ENCODE measurements at places on chromosomes 4 and X.
A peak's percentile ranks its signal among the peaks of the same experiment; 100 is the strongest.

- no peak for DNase-seq
Measured at GRCh38 chrX:138270931-138271330, 440.6 kb downstream of the FGF13 start.

DNA sequence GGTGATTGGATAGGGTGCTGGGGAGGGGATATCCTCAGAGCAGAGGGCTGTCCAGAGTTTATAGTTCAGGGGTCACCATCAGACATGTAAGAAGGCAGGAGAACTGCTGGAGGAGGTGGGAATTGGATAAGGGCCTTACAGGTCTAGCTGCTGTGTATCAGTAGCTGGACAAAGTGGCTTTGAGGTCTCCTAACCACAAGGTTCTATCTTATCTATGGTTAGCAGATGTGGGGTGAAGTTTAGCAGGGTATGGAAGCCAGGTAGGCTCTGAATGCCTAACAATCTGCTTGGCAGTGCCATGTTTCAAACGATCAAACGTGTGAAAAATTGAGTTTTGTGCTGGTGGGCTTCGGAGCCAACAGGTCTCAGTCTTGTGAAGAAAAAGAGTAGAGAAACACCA lies 32.1 kb upstream of the MAGEA8 start:
- no peak for DNase-seq

DNA sequence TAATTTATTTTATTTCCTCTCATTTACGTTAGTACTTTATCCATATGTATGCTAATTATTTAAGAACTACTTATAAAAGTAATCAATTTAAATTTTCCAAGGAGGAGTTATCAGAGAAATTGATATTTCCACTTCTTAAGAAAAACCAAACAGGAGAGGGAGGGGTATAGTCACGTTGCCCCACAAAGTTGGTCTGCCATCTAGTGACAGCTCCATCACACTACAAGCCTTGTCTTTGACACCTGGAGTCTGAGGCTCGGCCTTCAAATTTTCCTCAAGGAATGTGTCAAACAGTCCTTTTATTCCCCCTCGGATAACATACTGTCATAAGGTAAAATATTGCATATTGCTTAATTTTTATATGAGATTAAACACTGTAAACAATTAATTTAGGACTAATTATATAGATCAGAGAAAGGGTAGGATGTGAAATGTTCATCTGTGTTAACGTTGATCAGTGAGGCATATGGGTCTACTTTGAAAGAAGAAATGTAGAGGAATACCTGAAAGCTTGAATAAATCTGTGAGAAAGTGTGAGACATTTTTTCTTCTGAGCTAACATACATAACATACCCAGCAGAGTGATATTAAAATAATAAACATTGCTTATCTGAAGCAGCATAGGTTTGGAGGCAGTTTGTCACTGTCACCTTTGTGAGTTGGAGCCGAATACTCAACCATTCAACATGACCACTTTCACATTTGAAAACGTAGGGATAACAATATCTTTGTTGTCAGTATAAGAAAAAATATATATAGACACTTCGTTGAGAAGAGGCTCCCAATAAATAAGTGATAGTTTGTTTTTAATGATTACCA lies 114.4 kb downstream of the GLRA3 start:
- DNase-seq = peak; percentile 27

- no peak for DNase-seq
Measured at GRCh38 chr4:15656038-15656470, 897 bp upstream of the FBXL5 start.

DNA sequence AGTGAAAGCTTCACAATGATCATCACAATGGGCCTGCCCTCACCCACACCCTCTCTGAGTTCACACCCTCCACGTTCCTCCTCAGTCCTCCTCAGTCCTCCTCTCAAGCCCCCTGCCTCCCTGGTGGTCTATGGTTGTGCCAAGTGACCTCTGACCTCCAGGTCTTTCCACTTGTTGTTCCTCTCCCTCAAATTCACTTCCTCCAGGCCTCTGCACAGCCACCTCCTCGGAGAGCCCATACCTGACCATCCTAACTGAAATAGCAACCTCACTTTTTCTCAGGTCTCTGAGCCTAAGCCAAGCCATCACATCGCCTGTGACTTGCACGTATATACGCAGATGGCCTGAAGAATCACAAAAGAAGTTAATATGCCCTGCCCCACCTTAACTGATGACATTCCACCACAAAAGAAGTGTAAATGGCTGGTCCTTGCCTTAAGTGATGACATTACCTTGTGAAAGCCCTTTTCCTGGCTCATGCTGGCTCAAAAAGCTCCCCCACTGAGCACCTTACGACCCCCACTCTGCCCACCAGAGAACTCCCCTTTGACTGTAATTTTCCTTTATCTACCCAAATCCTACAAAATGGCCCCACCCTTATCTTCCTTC lies 293.4 kb upstream of the TENM3 start:
- no peak for DNase-seq

DNA sequence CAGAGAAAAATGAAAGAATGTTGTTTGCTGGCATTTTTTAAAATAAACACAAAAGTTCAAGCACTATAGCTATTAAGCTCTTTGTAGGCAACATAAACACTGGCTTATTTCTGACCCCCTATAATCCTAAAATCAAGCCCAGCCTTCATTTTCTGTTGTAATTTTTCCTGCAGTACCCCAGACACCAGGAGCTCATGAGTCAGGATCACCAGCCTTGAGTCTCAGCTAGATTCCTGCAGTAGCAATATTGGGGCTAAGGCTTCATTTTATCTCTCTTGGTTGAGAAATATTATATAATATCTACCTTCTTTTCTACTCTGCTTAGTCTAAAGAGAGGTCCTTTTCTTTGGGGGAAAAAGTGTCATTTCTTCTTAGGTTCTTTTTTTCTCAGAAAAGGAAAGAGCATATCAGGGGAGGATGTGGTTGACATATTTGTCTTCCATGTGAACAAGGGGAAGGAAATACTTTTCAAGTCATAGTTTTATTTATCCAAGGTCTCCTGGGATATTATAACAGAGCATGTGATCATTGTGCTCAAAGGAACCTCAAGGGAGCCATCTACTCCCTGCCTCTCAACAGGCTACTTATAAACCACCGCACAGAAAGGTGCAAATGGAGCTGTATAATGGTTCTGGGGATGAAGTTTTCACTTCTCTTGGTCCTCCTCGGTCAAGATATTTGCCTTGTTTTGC lies 678.3 kb upstream of the NR3C2 start:
- no peak for DNase-seq

DNA sequence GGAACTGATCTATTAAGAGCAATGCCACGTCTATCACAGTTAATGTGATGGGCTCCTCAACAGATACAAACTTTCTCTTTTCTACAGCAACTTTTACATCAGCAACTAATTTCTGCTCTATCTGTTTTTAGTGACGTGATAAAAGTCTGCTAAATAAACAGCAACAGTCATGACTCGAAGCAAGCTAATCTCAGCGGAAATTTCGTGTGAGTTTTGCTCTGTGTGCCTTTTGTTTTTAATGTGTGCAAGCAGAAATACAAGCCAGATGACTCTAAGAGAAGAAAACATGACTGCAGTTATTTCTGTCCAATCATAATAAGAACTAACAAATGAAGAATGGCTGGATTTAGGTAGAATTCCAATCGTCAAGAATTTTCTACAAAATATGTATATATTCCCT lies 214.3 kb downstream of the LDB2 start:
- no peak for DNase-seq

DNA sequence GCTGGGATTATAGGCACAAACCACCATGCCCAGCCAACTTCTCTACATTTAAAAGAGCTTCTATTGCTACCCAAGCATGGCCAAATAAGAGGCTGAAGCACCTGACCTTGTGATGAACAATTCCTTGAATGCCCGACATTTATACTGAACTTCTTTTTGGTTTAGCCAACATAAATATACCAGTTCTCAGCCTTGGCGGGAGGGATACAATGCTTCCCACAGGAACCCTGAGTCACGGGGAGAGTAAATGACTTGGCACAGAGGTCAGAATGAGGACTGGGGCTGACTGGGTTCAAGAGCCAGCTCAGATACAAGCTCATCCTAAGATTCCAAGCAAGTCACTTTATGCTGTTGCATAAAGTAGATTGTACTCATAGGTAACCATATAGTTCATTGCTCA lies 6.1 kb downstream of the HOPX start:
- no peak for DNase-seq

GRCh38 chrX:109384699-109385098 lies 97.2 kb downstream of the GUCY2F start:
- DNase-seq = peak; percentile 44

GRCh38 chr4:139609647-139610046 lies 53.6 kb upstream of the SETD7 start:
- no peak for DNase-seq

GRCh38 chrX:25548811-25549210 lies 533.0 kb upstream of the ARX start:
- DNase-seq = no peak

GRCh38 chr4:26721685-26722084 lies 137.8 kb downstream of the TBC1D19 start:
- no peak for DNase-seq

DNA sequence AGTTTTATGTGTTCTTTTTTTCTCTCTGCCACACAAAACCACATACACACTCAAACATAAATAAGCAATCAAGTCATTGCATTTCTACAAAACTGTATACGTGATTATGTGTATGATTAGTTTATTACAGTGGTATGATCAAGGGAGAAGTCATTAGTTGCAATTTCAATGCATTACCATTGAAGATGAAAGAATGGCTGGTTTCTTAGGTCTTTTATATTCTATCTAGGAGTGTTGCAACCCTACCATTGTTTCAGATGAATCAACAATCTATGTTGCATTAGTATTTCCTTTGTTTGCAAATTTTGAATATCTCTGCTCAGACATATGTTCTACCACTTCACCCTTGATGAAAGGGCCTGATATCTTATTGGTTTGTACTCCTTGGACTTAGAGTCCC lies 6.8 kb downstream of the ANXA3 start:
- DNase-seq = no peak

DNA sequence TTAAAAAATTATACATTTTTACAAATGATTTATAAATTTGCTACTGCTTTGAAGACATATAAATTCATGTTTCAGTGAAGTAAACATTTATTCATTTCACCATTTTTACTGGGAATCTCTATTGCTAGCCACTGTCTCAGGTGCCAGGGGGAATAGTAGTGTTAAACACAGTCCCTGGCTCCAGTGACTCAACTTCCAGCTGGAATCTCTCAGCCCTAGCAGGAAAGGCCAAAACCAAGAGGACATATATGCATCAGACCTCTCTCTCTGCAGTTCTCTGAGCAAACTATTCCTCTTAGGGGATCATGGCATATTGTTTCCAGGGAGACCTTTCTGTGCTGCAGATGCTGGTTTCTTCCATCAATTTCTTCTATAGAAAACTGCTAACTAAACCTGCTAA lies 1009.0 kb upstream of the LCORL start:
- no peak for DNase-seq

DNA sequence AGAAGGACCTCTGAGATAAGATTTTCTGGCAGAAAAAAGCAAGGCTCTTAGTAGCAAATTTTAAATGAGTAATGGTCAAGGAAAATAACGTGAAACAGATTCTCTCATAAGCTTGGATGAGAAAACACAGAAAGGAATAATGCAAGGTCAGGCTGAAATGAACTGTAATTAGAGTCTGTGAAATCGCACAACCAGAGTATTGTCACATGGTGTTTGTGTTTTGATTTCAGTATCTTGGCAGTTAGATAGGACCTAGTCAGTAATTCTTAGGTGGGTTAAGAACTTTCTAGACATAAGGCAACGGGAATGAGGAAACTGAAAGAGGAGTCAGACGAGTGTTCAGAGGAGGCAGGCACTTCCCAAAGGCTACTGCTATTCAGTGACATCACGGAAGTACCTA lies 34.6 kb downstream of the LIMCH1 start:
- no peak for DNase-seq

DNA sequence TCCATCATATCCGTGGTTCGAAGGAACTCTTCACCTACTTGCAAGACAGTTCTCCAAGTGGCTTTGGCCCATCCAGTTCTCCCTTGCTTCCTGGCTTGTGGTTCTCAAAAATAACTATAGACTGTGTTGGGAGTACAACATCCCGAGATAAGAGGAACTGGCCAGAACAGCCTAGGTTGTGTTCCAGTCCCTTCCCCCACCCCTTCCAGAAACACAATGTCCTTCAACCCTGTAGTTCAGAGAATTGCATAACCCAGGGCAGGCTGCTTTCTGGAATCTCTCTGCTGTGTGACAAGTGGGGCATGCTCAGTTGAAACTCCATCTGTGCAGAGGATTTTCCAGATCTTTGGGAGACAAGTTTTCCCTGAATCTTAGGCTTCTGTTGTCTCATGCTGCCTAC lies 206.5 kb downstream of the PCDH10 start:
- DNase-seq = no peak

DNA sequence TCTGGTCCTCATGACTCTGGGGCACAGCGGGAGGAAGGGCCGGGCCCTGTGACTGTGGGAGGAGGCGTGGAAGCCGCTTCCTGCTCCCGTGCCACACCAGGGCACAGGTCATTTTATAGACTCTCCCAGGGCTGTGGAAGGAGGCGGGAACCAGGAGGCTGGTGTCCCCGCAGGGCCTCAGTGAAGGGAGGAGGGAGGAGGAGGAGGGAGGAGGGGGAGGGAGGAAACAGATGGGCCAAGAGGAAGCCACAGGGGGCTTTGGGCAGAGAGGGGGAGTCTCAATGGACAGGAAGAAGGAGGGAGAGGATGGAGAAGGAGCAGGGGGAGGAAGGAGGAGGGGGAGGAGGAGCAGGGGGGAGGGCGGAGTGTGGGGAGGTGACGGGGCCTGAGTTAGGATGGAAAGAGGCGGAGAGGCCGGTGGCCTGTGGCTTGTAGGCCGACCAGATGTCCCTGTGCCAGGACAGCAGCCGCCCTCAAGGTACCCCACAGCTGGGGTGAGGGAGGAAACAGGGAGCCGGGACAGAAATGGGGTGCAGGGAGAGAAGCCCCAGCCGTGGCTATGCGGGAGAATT lies 6.2 kb upstream of the PLCXD1 start:
- no peak for DNase-seq

DNA sequence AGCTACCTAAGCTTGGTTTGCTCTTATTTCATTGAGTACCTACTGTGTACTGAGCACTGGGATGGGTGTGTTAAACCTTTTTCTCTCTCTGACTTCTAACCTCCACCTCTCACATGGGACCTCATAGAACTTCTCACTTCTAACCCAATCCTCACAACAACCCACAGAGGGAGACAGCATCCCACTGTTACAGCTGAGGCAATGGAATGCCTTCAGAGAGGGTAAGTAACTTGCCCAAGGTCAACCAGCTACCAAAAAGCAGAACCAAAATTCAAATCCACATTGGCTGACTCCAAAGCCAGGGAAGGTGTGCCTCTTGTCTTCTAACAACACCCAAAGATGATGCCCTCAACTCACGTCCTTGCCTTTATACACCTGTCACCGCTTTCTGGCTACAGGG lies 5.4 kb downstream of the SEL1L3 start:
- DNase-seq = no peak

DNA sequence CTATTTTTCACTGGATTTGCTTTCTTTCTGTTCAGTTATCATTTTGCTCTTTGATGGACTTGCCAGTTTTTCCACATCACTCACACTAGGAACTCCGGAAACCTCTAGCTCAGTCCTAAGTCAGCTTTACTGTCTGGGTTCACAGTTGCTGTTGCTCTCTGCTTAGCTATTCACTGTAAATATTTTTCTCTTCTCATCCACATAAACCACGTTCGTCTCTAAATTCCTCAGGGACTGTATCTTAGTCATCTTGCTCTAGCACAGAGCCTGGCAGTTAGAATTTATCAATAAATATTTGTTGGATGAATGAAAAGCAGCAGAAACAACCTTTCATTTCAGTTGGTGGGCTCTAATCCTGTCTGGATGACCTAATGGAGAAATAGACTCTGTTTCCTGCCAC lies 119.4 kb upstream of the DMD start:
- DNase-seq = no peak

Data from NCI-H524 (cell line).